Naive B cell (primary cell): ENCODE measurements at places on chromosomes 16 and 17. TPM values are rescaled to one million over a fixed set of nuclear protein-coding genes. Genes with fewer than 3 reads are reported as not detected.

GRCh38 chr17:65181237-65182061, 44.3 kb downstream of the RGS9 start:
- no peak for DNase-seq

DNA sequence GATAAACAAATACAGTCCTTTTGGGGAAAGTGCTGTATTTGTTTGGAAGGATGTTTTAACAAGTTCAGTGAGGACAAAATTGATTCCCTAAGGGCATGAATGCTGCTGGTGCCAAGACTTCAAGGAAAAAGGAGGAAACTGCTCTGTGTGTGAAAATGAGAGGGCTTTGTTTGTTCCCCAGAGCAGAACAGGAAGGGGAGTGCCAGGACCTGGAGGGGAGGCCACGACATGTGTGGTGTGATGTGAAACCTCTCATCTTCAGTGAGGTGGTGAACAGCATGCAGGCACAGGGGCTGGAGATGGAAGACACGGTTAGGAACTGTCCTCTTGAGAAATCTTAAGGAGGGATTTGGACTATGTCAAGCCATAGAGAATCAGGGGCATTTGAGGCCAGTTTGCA, 46.6 kb upstream of the GRIN2A start:
- no peak for DNase-seq

GRCh38 chr16:9225527-9226316, 134.3 kb downstream of the HAPSTR1 start:
- DNase-seq: no peak

TPSB2 gene
- polyA plus RNA-seq: not detected

SGF29 gene
- polyA plus RNA-seq: 35.1 TPM

ARHGAP27 gene
- 43.8 TPM for polyA plus RNA-seq

TMEM114 gene
- polyA plus RNA-seq: not detected
